Caudate nucleus (tissue), 63 donors: ENCODE measurements at places on chromosomes 5 and 9.

GRCh38 chr5:151097061-151097460 is 16.2 kb upstream of the TNIP1 start:
- no peak for DNase-seq

DNA sequence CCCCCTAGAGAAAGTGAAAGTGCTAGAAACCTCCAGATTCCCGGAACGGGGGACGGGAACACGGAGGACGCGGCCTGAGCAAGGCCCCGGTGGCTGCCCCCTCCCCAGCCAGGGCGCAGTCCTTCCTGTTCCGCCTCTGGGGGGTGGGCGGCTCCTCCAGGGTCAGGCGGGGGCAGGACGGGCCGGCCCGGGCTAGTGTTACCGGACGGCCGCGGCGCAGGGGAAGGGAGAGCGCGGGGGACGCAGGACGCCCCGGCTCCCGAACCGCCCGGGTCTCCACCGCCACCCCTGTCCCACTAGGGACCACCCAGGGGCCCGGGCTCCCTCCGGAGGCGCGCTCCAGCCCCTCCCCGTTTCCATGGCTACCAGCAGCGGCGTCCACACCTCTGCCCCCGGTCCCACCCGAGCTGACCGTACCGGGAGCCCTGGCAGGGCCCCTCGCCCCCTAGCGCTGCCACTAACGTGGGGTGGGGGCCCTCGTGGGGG is 579 bp downstream of the SLC12A7 start:
- DNase-seq, result no peak

GRCh38 chr5:143456952-143457547 is 53.6 kb upstream of the NR3C1 start:
- DNase-seq, result no peak

DNA sequence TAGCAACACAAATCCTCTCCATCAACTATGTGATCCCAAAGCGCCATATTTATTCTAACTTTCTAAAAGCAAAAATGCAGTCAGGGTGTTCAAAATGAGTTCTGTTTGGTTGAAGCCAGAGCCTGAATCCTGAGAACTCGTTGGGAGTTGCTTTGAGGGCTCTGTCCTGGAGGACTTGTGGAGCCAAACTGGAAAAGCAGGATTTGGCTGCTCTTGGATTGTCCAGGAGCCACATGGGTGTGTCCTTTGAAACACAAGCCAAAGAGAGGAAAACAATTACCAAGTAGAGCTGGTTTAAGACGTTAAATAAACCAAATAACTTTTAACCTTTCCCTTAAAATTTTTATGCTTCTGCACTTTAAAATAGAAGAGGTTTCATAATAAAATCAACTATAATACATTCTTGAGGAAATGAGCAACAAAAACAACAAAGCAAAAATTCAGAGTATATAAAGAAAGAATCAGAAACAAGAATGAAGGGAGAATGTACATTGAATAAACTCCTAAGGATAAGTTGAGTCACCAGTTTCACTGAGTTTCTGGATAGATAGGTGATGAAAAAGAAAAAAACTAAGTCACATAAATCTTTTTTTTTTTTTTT is 13.5 kb downstream of the C5orf46 start:
- no peak for DNase-seq

- no peak for DNase-seq
Observed at GRCh38 chr5:110517396-110517795, 209.1 kb downstream of the TMEM232 start.

- DNase-seq, result no peak
Observed at GRCh38 chr5:17910318-17910717, 276.1 kb downstream of the TAF11L14 start.

DNA sequence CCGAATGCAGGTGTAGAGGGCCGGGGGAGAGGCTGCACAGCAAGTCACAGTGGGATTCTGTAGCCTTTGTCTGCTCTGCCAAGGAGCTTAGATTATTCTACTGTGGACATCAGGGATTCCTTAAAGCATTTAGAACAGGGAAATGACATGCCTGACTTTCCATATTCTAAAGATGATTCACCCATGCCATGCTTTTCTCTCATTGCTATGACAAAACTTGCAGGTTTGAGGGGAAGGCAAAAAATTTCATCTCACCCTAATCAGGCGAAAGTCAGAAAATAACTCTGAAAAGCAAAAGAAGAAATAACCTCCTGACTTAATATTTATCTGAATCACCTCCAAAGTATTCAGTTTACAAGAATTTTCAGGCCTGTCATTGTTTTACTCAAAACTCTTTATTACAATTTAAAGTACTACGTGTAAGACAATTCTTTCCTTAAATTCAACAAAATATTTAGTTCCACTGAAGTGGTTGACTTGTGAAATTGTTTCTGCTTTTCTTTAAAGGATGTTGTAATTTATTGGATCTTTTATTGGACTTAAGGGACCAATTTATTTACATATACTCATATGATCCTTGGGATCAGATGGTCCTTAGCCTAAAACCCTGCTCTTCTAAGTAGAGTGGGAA is 30.0 kb upstream of the GAS1 start:
- DNase-seq, result no peak

DNA sequence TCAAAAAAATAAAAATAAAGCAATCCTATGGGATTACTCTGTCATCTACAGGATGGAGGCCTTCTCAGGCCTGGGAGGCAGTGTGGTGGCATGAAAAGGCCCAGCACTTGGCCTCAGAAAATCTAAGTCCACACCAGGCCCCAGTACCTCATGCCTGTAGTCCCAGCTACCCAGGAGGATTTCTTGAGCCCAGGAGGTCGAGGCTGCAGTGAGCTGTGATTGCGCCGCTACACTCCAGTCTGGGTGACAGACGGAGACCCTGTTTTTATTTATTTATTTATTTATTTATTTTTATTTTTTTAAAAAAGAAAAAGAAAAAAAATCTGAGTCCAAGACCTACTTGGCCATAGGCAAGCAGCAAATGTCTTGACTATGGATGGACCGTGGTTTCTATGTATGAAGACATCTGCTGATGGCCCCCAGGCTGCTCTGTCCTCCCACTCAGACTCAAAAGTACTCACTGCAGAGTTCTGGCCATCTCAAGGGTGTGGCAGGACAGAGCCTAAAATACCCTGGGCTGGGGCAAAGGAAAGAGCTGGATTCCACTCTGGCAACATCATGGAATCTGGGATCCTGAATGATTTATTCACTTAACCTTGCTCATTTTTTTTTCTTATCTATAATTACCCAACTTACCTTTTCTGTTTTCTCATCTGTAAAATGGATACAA is 55.0 kb downstream of the ARHGEF37 start:
- no peak for DNase-seq

DNA sequence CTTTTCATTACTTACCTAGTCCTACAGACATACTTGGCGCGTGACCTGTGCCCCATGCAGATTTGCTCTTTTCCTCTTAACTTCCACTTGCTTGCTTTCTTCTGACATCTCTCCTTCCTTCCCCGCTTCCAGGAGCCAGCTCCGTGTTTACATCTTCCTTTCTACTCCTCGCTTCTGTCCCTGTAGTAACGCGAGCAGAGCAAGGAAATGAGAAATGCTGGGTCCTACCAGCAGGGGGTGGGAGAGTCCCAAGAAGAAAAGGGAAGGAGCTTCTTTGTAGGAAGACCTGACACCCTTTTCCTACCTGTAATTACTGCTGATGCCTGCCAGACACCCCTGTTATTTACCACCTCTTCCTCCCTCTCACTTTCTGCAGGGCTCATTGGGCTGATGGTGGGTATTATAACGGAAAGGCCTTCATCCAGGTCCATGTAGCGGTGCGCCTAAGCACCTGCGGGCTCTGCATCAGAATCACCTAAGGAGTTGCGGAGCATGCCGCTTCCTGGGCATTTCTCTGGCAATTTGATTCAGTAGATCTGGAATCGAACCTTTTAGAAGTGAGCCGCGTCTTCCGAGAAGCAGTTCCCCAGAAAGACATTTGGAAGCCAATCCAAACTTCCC is 1260.8 kb upstream of the WWC1 start:
- DNase-seq, result no peak

DNA sequence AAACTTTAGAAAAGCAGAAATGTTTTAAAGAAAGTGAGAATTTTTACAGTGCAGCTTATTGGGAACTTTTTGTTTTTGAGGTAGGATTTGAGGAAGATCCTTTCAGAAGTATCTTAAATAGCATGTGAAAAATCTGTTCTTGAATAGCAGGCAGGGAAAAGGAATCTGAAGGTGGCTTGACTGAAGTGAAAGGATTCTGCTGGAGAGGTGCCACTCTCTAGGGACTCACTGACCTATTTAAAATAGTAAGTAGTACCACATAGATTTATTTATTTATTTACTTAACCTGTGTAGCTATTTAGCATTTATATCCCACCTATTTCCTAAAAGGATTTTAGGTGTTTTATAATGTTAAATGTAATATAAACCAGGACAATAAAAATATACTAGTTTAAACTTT is 69.1 kb downstream of the NIPBL start:
- no peak for DNase-seq

DNA sequence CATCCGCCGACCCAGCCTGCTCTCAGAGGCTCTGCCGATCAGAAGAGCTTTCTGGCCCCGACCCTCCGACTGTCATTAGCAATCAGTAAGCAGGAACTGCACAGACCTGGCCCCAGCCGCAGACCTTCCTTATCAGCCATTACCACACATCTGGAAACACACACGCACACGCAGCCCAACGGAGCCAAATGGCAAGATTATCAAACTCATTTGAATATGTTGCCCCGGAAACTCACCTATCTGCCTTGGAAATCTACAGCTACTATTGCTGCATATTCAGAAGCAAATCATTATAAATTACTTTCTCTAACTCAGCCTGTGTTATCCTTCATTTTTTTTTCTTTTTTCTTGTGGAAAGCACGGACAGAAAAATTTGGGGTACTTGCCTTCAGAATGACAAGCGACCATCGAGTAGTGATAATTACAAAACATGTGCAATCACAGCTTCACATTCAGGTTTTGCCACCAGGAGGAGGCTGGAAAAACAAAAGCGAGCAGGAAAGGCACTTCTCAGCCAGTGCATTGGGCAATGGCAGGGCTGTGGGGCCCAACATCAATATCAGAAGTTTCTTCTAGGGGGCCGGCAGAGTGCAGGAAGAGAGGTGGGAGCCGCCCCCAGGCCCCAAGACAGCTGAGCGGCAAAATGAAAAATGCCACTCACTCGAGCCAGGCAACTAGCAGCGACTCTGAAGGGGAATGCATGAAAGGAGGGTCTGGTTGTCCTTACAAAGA is 122.3 kb downstream of the VAV2 start:
- DNase-seq, result no peak

- DNase-seq, result no peak
Observed at GRCh38 chr9:83281306-83282255, 218.6 kb upstream of the RASEF start.

DNA sequence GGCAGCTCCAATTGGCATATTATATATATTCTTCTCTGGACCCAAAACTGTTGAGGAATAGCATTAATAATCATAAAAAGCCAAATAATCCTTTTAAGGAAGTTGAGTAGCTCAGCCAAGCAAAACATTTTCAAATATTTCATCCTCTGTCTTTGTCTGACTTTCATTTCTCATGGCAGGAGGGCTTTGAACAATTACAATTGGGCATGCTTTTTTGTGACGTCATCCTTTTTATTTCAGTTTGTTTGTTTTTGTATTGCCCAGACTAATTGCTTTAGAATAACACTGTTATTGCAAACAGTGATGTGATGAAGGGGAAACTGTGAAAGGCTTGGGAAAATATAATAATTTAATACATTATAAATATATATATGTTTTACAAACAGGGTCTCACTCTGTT is 65.2 kb upstream of the MAP1B start:
- no peak for DNase-seq

DNA sequence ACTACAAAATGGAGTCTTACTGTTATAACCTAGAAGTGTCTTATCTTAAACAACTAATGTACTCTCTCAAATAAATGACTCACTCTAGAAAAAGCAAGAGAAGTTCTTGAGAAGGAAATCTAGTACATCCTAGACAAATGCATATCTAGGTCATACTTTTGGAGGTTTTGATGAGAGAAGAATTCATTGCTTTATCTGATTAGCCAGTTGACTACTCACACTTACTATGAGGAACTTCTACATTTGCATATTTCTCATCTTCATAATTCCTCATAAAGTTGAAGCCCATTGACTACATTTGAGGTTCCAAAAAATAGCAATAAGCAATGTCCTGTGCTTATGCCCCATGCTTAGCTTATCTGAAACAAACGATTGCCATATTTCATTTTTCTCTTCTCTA is 2.8 kb downstream of the JAKMIP2 start:
- no peak for DNase-seq

- no peak for DNase-seq
Observed at GRCh38 chr9:33049680-33050361, 24.7 kb downstream of the DNAJA1 start.

GRCh38 chr5:92637247-92637646 is 943.8 kb downstream of the NR2F1-AS1 start:
- DNase-seq, result no peak

DNA sequence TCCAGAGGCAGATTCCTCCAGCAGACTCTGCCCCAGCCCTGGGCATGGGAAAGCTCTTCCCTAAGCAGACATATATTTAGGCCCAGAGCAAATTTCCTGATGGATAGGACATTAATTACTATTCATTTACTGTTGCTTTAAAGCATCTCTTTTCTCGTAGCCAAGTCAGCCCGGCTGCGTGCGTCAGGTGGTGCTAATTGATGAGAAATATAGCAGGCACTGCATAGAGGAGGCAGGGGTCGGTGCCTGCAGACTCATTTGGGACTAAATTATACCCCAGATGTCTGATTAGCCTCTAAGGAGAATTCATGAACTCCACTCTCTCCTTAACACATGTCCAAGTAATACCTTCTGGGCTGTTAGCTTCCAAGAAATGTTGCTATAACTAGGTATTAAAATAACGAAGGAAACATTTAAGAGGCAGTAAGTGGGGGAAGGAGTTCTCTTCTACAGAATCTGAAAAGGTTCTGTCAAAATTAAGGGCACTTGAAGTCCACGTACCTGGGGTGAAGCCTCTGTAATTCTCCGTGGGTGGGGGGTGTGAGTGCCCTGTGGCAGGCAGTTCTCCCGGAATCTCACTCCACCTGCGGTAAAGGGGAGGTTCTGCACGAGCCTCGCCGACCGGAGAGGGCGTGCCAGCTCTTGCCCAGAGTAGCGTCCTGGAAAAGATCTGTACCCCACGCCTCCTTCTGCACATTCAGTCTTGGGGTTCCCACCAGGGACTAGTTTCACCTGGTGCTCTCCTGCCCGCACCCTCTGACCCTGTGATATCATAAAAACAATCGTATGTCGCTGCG is 115.9 kb upstream of the FCN2 start:
- no peak for DNase-seq

DNA sequence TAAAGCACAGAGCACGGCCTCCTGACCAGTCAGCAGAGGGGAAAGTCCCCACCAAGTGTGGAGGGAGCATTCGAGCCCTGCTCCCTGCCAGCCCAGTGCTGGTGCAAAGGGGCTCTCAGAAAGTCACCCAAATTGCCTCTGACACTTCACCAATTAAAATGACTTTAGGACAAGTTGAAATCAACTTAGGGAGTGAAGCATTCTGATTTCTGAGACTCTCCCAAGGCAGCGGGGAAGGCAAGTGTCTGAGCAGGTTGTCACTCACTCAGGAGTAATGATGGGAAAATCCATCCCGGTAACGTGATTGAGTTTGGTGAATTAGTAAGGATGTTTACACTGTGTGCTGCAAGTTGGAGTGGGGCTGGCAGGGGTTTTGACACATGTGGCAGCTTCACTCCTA is 73.7 kb downstream of the PCDH1 start:
- DNase-seq, result no peak

GRCh38 chr5:95533106-95533505 is 21.7 kb downstream of the SKIC3 start:
- DNase-seq, result no peak
